Karpas-422 (cell line): ENCODE measurements at places on chromosomes 4 and X.

DNA sequence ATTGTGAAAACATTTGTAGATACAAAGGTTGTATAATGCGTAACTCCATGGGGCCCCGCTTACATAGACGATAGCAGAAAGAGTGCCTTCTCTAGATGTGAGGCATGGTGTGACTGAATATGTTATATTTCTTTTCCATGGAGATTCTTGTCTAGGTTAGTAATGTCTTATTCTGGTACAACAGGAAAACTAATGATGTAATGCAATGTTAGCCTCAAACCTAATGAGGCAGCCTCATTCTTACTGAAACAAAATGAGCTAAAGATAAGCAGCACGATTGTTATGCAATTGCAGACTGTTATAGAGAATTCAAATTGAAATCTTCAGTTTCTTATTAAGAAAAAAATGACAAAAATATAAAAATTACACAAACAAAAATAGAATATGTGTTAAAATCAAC lies 171.1 kb upstream of the ANKRD50 start:
- DNase-seq, result no peak
- no peak overlapping the region for H3K27ac ChIP-seq
- H3K36me3 ChIP-seq, result no peaks in the 10 kb centered on the region
- H3K27me3 ChIP-seq, result no peaks in the 10 kb centered on the region
- no peaks in the 10 kb centered on the region for H3K4me1 ChIP-seq
- H3K4me3 ChIP-seq, result no peak overlapping the region

- peak within 1 kb of the TSS; percentile 69 for H3K4me3 ChIP-seq
- peaks cover 20% of the 10 kb centered on the region for H3K4me1 ChIP-seq
- peak; percentile 90 for DNase-seq
- H3K27ac ChIP-seq, result no peak within 1 kb of the TSS; the same call in 1 of the 2 replicates
Measured at GRCh38 chrX:119235872-119236622, at the start of gene PGRMC1. TSS of gene PGRMC1 (plus strand) at chrX:119236285. CDS start at chrX:119236364, 79 bp downstream.

DNA sequence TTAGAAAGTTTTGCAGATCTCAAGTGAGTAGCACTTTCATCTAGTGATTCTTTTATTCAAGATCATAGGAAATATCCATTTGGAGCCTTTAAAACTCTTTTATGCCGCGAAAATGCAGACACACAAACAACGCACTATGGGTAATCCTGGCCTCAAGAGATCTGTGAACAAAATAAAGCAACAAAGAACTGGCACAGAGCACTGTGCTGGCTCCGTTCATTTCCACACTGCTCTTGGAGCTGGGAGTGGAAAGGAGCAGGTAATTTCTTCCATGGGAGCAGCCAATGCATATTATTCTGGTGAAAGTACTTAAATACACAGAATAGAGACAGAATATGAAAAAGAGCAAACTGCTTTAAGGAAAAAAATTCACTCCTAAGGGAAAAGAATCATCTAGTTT lies 172.7 kb upstream of the FRG1 start:
- H3K27me3 ChIP-seq, result no peaks in the 10 kb centered on the region
- no peak overlapping the region for H3K27ac ChIP-seq
- no peaks in the 10 kb centered on the region for H3K36me3 ChIP-seq
- no peak overlapping the region for H3K4me3 ChIP-seq
- no peaks in the 10 kb centered on the region for H3K4me1 ChIP-seq

GRCh38 chrX:44010626-44011025 lies 37.4 kb upstream of the NDP start:
- H3K36me3 ChIP-seq, result no peaks in the 10 kb centered on the region
- H3K4me1 ChIP-seq, result no peaks in the 10 kb centered on the region
- H3K4me3 ChIP-seq, result no peak overlapping the region
- no peak for DNase-seq
- H3K27me3 ChIP-seq, result no peaks in the 10 kb centered on the region

DNA sequence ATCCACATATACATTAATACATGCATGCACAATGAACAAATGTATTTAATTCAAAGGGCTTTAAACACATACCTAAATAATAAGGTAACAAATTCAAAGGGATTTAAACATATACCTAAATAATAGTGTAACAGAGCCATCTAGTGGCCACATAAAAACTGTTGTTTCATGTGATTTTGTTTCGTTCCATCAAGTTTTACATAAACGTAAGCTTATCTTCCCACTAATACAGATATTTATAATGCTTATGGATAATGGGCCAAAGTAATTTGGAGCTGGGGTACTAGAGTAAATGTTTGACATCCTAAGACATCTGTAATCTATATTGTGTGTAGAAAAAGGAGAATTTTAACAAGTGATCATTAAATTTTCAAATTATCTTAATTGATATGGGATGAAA lies 82.3 kb downstream of the PRSS12 start:
- no peak overlapping the region for H3K27ac ChIP-seq
- DNase-seq, result peak; percentile 84
- no peak overlapping the region for H3K4me3 ChIP-seq
- H3K4me1 ChIP-seq, result no peaks in the 10 kb centered on the region

DNA sequence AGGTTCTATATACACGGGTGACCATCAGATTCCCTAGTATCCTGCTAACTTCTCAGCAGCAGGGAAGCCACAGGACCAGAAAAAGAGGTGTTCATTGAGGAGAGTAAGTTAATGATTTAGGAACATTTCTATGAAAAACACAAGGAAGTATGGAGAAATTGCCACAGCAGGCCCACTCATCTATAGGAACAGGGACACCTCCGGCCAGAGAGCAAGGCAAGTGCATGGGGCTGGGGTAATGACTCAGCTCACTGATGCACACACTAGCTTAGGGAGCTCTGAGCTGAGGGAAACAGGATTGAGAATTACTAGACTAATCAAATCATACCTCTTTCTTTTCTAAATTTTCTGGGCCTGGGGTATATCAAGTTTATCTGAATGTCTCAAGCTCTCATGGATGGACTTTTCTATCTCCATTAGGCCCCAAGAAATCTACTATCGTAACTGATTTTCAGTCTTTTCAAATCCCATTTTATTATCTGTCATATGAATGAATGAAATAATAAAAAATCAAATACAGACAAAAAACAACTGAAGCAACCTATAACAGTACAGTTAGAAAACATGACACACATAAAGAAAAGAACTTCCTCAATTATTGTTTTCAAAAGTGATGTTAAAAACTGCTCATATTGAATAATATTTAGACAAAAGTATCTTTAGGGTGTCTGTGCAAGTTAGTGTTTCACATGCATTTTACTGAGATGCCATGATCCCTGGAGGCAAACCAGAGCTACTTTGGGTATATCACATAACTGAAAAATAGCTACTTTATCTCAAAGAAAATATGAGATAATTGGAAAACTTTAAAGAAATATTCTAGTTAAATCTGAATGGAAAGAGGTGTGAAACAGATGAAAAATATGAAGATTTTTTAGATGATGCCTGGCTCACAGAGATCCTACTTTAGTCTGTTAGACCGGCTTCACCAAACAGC lies 89.8 kb downstream of the FBXO8 start:
- no peak for DNase-seq
- no peaks in the 10 kb centered on the region for H3K36me3 ChIP-seq

DNA sequence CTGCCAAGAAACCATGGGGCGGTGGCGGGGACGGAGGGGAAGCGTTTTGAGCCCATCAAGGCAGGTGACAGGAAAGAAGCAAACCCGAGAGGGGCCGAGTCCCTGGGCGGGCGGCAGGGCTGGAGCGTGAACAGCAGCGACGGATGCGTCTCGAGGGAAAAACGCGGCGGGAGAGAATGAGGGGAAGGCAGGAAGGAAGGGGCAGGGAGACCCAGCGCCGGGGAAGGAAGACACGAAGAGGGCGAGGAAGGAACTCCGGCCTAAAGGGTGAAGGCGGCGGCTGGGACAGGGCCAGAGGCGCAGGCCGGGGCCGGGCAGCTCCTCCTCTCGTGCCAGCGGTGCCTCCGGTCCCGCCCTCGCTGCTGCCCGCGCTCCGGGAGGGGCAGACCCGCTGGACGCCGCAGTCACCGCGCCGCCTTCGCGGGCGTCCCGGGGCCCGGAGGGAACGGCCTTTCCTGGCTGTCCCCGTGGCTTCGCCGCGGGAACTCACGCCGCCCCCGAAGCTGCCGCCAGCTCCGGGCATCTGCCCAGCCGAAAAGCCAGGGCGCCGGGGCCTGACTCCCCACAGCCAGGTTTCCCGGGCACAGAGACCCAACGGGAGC lies 751 bp upstream of the RGS12 start:
- DNase-seq, result peak; percentile 48
- H3K4me1 ChIP-seq, result peaks cover 12% of the 10 kb centered on the region
- H3K27me3 ChIP-seq, result no peaks in the 10 kb centered on the region
- H3K27ac ChIP-seq, result no peak overlapping the region
- H3K4me3 ChIP-seq, result peak overlapping the region; percentile 88
- no peaks in the 10 kb centered on the region for H3K36me3 ChIP-seq

GRCh38 chrX:114372937-114373336 lies 210.9 kb upstream of the HTR2C start:
- H3K27me3 ChIP-seq, result no peaks in the 10 kb centered on the region
- H3K4me3 ChIP-seq, result no peak overlapping the region
- DNase-seq, result no peak
